Esophagus squamous epithelium (tissue), 5 donors: ENCODE measurements at places on chromosomes 5 and 9.

GRCh38 chr9:138007918-138008841 lies 130.6 kb downstream of the CACNA1B start:
- H3K4me1 ChIP-seq: no peaks in the 10 kb centered on the region
- no peak for DNase-seq
- no peaks in the 10 kb centered on the region for H3K36me3 ChIP-seq

DNA sequence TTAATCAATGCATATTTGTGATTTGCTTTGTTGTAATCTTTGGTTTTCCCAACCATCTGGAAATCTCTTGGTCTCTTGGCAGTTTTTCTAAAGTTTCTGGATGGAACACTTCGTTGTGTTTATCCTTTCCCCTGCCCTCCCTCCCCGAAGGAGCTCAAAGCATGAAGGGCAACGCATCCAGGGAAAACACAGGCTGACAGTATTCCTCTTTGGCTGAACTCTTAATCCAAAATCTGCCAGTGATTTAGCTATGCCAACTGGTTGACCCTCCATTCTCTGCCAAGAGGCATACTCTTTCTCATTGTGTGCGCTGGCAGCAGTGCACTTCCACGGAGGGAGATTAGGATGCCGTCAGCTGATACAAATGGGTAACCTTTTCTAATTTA lies 20.5 kb downstream of the ZBTB34 start:
- peaks cover 34% of the 10 kb centered on the region for H3K4me1 ChIP-seq
- H3K36me3 ChIP-seq: peaks cover 10% of the 10 kb centered on the region
- H3K4me3 ChIP-seq: no peak overlapping the region

- H3K27me3 ChIP-seq: no peaks in the 10 kb centered on the region
- no peak for DNase-seq
- H3K4me3 ChIP-seq: no peak overlapping the region
- no peaks in the 10 kb centered on the region for H3K4me1 ChIP-seq
- H3K27ac ChIP-seq: no peak overlapping the region
Measured at GRCh38 chr5:135905144-135905543, 9.5 kb upstream of the IL9 start.

- H3K27ac ChIP-seq: peak overlapping the region; percentile 11
- H3K36me3 ChIP-seq: no peaks in the 10 kb centered on the region
- peaks cover 10% of the 10 kb centered on the region for H3K4me1 ChIP-seq
- no peaks in the 10 kb centered on the region for H3K27me3 ChIP-seq
Measured at GRCh38 chr9:91395553-91396471, 27.8 kb downstream of the NFIL3 start.

DNA sequence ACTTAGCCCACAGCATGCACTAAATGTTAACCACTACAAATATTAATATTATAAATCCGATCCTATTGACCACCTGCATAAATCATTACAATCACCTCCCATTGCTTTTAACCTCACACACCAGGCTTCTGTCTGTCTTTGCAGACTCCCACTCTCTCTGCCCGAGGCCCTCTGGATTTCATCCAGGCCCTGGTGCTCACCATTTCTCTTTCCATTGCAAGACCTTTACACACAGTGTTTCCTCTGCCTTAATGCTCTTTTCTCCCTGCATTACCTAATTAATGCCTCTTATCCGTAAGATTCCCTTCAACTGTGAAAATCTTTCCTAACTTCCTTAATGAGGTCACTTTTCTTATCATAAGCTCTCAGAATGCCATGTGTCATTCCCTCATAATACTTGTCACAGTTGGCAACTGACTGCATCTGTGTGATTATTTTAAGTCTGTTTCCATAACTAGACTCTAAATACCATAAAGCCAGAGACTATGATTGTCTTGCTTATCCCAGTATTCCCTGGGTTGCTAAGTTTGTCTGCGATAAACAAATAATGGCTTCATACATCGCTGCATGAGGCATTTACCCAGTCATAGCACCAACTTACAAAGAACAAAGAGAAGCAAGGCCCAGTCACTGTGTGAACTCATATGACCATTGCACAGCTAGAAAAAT lies 155.1 kb downstream of the CCDC192 start:
- no peaks in the 10 kb centered on the region for H3K4me1 ChIP-seq
- H3K4me3 ChIP-seq: no peak overlapping the region
- DNase-seq: no peak
- no peaks in the 10 kb centered on the region for H3K27me3 ChIP-seq

DNA sequence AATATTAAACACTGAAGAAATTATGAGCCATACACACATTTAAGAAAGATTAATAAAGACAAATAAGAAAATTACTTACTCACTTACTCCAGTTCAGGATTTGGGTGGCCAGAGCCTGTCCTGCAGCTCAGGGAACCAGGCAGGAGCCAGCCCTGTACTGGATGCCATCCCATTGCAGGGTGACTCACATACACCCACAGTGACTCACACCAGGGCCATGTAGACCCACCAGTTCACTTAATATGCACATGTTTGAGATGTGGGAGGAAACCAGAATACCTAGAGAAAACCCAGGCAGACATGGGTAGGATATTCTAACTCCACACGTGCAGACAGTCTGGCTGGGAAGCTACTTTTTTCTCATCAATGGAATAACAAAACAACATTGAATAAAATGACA lies 49.6 kb upstream of the ADRB2 start:
- H3K27me3 ChIP-seq: no peaks in the 10 kb centered on the region
- H3K36me3 ChIP-seq: no peaks in the 10 kb centered on the region
- H3K27ac ChIP-seq: peak overlapping the region; percentile 79
- no peak for DNase-seq

DNA sequence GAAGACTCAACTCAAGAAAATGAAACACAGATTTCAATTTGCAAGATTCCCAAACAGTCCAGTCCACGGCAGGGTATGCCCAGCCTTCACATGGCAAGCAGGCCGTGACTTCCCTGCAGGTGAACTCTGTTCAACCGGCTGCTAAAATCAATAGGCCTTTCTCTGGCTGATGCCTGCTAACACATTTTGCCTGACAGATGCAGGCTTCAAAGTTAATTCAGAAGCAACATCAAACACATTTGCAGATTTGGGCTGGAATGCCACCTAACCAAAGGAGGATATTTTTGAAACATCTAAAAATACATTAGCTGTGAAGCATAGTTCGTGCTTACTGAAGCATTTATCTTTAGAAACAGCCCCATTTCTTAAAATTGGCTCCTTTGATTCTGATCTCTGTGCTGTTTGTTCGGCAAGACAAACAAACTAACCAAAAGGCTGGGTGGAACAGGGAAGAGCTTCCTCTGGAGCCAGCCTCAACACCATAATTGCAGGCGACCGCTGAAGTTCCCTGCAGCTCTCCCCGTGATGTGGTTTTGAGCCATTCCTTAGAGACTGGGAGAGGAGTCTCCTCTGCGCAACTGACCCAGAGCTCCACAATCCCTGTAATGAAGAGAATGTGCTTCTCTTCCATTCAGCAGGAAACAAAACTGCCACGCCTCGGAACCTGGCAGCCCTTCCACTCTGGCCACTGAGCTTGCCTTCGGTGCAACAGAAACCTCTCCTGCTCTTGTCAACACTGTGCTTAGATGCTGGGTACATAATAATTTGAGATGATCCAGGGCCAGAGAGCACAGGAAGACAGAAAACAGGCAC lies 126.5 kb downstream of the MYO10 start:
- no peak for DNase-seq
- H3K27ac ChIP-seq: peak overlapping the region; percentile 4
- H3K36me3 ChIP-seq: no peaks in the 10 kb centered on the region
- H3K27me3 ChIP-seq: no peaks in the 10 kb centered on the region

- no peak for DNase-seq
- no peaks in the 10 kb centered on the region for H3K36me3 ChIP-seq
- H3K4me1 ChIP-seq: no peaks in the 10 kb centered on the region
Measured at GRCh38 chr5:72356361-72356760, 36.2 kb downstream of the PTCD2 start.

DNA sequence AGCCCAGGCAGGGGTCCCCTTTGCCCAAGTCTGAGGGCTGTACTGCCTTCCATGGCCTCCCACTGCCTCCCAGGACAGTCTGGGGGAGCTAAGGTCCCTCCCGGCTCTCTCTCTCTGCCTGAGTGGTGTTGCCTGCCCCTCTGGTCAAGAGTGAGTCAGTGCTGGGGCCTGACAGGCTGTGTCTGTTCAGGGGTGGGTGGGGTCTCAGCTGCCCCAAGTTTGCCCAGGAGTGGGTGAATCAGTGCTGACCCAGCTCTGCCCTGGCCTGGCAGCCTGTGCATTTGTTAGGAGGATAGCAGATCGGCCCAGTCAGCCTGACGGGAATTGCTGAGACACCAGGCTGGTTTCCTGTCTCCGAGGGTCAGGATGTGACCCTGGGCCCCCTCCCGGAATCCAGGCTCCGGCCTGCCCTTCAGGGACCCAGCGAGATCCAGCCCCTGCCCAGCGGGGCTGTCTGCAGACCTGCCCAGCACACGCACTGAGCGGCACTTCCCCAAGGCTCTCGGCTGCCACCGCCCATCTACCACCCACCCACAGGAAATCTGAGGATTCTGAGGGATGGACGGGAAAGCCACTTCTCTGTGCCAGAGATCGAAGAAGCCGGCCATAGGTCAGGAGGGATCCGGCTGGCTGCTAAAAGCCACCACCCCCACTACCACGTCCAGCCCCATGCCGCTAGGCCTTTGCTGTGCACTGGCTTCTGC lies 15.9 kb downstream of the ENG start:
- H3K4me1 ChIP-seq: peaks cover 80% of the 10 kb centered on the region
- DNase-seq: peak; percentile 42
- H3K27ac ChIP-seq: peak overlapping the region; percentile 79
- no peaks in the 10 kb centered on the region for H3K27me3 ChIP-seq
- H3K36me3 ChIP-seq: no peaks in the 10 kb centered on the region
- no peak overlapping the region for H3K4me3 ChIP-seq

DNA sequence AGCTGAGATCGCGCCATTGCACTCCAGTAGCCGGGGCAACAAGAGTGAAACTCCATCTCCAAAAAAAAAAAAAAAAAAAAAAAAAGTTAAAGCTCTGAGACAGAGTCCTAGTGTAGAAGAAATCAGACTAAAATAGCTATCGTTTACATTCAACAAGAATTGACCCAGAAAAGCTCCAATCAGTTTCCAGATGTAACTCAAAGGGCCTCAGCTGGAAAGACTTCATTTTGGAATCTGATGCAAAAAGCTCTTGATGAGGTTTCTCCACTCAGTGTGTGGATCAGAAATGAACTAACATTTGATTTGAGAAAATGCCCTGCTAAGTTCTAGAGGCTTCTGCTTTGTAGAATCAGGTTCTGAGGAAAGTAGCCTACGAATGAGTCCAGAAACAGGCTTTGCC lies 7.2 kb upstream of the C1QTNF2 start:
- H3K36me3 ChIP-seq: no peaks in the 10 kb centered on the region
- no peak overlapping the region for H3K4me3 ChIP-seq
- H3K27me3 ChIP-seq: no peaks in the 10 kb centered on the region

DNA sequence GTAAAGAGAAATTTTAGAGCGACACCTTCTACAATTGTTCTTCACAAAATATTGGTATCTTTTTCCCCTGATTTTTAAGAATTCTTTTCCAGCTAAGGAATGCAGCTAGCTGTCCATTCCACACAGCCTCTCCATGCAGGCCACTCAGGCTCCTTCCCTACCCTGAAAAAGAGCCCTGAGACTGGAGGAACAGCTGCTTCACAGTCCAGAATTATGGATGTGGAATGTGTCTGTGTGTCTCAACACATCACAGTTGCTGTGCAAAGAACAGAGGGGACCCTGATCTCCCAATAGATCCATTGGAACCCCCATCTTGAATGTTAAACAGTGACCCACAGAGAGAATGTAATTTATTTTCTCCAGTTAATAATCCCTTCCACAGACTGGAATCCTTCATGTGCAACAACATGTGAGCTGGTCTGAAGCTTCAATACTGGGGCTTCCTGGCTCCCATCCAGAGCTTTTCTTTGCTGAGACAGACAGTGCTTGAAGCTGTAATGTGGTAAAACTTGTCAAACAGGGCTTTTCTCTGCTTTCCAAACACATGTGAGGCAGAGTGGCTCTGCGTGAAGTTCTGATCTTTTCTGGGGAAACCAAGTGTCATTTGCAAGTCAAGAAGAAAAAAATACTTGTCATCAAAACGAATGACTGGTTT lies 53.3 kb upstream of the SMC5 start:
- no peaks in the 10 kb centered on the region for H3K27me3 ChIP-seq
- H3K4me3 ChIP-seq: no peak overlapping the region
- H3K36me3 ChIP-seq: no peaks in the 10 kb centered on the region

GRCh38 chr5:52867809-52868208 lies 80.1 kb downstream of the ITGA1 start:
- no peak for DNase-seq
- no peak overlapping the region for H3K4me3 ChIP-seq
- no peak overlapping the region for H3K27ac ChIP-seq
- no peaks in the 10 kb centered on the region for H3K36me3 ChIP-seq

DNA sequence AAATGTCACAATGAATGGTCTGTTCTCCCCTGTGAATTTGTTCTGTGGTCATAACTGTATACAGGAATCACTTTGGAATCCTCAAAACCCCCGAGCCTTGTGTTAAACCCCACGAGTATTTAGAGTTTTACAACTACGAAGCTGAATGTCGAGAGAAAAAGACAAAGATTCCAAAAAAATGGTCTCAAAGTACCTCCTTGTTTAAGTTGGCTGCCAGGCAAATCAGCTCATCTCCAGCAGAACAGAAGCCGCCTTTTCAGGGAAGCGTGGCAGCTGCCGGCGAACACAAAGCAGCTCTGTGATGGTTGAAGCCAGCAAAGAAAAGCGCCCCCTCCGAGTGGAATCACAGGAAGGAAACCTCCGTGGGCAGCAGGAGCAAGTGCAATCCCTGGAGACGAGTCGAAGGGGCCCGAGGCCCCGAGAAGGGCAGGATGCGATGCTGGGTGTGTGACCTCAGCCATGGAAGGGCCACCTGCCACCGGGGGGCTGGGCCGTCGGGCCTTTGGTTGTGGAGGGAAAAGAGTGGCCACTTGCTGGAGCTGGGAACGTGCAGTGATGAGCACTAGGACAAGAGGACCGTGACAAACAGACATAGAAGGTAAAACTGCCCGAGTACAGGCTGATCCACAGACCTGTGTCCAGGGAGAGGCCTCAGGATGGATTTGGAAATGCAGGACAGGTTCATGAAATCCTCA lies 706.4 kb downstream of the SEMA5A start:
- no peaks in the 10 kb centered on the region for H3K36me3 ChIP-seq
- H3K27me3 ChIP-seq: no peaks in the 10 kb centered on the region
- no peak overlapping the region for H3K4me3 ChIP-seq
- H3K4me1 ChIP-seq: peaks cover 8% of the 10 kb centered on the region
- DNase-seq: no peak
- H3K27ac ChIP-seq: no peak overlapping the region

GRCh38 chr9:121538221-121538620 lies 38.6 kb upstream of the GGTA1 start:
- H3K4me1 ChIP-seq: peaks cover 14% of the 10 kb centered on the region
- no peaks in the 10 kb centered on the region for H3K27me3 ChIP-seq
- DNase-seq: no peak
- H3K36me3 ChIP-seq: no peaks in the 10 kb centered on the region

GRCh38 chr9:79233542-79233941 lies 338.2 kb upstream of the TLE4 start:
- H3K4me1 ChIP-seq: no peaks in the 10 kb centered on the region
- no peaks in the 10 kb centered on the region for H3K36me3 ChIP-seq
- no peak for DNase-seq
- no peaks in the 10 kb centered on the region for H3K27me3 ChIP-seq
- H3K27ac ChIP-seq: no peak overlapping the region
- H3K4me3 ChIP-seq: no peak overlapping the region
